ENCODE measurements at places on chromosomes 7 and 10.

DNA sequence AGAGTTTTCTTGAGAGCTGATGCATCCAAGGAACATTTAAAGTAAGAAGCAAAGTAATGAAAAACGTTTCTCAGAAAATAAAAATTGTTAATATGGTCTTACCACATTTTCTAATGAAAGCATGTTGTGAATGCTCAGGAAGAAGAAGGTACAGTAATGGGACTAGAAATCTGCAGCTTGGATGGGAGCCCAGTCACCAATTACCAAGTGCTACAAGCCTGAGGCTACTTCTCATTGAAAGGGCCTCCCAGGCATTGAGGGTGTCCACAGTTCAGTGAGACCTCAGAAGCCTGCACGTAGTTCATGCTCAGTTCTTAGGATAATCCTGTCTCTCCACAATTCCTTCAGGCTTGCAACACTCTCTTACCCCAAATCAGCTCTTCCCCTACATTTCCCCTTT is 17.6 kb downstream of the PTN start:
- no peak for DNase-seq

DNA sequence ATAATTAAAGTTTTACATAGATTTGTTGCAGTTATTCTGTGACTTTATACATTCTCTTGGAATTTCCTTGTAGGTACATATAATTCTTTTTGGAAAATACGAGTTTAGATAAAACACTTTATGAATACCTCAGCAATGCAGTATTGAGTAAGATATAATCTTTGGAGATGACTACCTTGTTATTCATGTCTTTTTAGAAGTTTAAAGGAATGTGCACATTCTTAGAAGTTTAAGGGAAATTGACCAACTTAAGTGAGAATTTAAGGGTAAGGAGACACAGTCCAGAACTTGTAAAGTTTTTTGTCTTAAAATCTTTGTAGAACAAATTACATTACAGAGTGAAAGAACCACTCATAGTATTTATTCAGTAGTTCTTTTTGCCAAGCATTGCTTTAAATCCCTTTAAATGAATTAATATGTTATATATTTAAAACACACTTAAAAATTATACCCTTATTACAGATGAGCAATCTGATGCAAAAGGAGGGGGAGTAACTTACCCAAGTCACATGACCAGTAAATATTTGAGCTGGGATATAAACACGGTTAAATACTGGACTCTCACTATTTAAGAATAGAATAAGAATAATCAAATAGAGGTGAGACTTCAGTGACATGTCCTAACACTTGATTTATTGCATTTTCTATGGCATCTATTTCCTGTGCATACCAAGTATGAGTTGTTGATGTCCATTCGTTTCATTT is 139.5 kb upstream of the FERD3L start:
- no peak for DNase-seq

GRCh38 chr10:110868981-110869380 is 2.7 kb upstream of the PDCD4 start:
- DNase-seq, result no peak

GRCh38 chr7:134553976-134554375 is 5.1 kb downstream of the AKR1B15 start:
- DNase-seq, result no peak

DNA sequence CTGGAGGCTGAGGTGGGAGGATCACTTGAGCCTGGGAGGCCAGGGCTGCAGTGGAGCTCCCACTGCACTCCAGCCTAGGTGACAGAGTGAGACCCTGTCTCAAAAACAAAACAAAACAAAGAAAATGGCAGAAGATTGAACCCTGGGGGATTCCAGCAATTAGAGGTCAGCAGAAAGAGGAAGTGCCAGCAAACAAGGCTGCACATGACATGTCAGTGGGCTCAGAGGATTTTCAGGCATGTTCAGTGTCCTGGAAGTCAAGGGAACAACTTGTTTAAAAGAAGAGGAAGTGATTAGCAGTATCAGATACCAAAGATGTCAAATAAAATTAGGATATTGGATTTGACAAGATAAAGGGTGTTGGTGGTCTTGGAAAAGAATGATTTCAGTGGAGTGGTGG is 32.3 kb downstream of the RAB18 start:
- no peak for DNase-seq

GRCh38 chr7:96235281-96235680 is 86.6 kb downstream of the SLC25A13 start:
- no peak for DNase-seq

- no peak for DNase-seq
Observed at GRCh38 chr7:45663167-45663921, 89.2 kb downstream of the ADCY1 start.

DNA sequence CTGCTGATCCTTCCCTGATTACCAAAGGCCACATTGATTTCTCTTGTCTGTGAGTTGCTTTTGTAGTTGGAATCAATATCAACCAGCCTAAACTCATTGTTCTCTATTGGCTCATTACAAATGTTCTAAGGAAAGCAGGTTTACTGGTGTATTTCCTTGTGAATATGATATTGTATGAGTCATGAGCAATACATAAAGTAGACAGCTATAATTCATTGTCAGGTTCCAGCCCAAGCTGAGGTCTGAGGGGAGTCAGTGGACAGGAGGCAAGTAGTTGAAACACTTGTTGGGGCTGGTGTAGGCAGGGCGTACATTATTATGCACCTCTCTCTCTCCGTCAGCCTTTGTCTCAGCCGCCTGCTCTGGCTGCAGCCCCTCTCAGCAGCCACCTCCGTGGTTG is 451.7 kb downstream of the IPMK start:
- no peak for DNase-seq

DNA sequence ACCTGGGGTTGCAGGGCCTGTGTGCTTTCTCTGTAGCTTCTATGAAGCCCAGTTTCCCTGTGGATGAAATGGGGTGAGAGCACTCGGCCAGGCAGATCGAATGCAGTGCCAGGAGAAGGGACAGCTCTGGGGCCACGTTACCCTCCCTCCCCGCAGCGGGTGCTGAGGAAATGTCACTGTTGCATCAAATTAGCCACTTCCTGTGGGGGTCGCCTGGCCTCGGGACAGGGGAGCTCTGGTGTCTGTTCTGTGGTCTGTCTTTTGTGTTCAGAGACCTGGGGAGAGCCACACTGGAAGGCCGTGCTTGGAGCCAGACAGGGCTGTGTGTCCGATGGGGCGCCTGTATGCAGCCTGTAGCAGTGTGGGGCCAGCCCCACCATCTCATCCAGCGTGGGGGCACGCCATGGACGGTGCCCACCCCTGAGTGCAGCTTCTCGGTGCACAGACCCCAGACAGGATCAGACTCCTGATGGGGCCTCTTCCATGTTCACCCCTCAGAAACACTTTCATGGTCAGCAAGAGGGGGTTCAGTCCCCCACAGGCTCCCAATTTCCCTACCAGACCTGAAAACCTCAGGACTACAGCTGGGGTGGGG is 13.6 kb downstream of the TTYH3 start:
- DNase-seq, result peak; percentile 26

Measured in pons (tissue), 1 donor.